Stimulated activated CD4-positive, alpha-beta T cell treated with anti-CD3 and anti-CD28 coated beads, Interleukin-12 subunit alpha, Interleukin-12 subunit beta, amount 100 ng/mL, for 24 hours (primary cell): ENCODE measurements at places on chromosomes 6 and 20.

GRCh38 chr6:145723646-145724045, 11.7 kb downstream of the EPM2A start:
- no peak for DNase-seq

- no peak for DNase-seq
Measured at GRCh38 chr20:2759143-2759542, 41.3 kb downstream of the CPXM1 start.

DNA sequence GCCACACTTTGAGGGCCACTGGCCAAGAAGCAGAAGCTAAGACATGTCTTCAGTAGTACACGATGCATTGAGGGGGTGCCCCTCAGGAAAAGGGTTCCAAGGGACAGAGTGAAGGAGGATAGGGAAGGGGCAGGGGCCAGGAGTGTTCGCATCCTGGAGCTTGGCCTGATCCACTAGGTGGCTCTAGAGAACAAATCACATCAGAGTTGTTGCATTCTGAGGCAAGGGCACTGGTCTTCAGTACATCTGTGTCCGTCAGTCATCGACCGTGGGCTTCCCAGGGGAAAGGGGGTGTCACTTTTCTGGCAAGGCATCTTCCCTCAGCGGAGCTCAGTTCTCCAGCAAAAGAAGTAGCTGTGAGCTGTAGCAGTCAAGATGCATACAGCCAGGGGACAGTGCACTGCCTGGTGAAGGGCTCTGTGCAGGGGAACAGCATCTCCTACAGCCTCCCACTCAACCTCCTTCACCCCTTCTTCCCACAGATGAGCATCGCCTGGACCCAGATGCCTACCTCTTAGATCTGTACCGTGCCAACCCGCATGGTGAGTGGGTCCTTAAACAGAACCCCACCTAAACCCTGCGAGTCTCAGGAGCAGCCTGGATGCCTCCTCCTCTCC, 47.8 kb downstream of the ARHGAP40 start:
- no peak for DNase-seq

DNA sequence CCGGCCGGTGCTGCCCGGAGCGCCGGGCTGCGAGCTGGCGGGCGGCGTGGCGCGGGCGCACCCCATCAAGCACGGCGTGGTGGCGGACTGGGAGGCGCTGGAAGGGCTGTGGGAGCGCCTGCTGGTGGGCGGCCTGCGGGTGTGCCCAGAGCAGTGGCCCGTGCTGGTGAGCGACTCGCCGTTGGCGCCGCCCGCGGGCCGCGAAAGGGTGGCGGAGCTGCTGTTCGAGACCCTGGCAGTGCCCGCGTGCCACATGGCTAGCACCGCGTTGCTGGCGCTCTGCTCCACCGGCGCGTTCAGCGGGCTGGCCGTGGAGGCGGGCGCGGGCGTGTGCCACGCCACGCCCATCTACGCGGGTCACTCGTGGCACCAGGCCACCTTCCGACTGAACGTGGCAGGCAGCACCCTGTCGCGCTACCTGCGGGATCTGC, 517 bp downstream of the ACTL10 start:
- no peak for DNase-seq

DNA sequence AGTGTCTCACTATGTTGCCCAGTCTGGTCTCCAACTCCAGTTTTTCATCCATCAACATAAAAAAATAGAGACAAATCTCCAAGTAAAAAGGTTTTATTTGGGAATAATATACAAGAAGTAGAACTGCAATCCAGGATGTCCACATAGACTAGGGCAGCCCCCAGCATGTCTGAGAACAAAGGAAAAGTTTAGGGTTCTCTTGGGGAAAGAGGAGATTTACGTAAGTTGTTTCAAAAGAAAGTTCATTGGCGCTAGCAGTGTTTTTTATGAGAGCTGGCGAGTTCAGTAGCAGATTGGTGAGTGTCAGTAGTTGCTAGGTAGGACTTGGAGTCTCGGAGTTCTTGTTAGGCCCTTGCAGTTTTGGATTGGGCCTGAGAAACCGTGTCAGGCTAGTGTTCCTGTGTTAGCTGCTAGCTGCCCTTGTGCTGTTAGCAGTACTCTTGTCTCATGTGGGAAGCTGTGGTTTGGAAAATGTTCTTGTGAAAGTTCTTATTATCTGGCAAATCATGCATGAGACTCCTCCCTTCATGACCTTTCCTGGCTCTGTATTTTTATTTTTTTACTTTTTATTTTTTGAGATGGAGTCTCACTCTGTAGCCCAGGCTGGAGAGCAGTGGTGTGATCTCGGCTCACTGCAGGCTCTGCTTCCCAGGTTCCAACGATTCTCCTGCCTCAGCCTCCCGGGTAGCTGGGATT, 24.7 kb downstream of the TTLL9 start:
- DNase-seq: no peak

DNA sequence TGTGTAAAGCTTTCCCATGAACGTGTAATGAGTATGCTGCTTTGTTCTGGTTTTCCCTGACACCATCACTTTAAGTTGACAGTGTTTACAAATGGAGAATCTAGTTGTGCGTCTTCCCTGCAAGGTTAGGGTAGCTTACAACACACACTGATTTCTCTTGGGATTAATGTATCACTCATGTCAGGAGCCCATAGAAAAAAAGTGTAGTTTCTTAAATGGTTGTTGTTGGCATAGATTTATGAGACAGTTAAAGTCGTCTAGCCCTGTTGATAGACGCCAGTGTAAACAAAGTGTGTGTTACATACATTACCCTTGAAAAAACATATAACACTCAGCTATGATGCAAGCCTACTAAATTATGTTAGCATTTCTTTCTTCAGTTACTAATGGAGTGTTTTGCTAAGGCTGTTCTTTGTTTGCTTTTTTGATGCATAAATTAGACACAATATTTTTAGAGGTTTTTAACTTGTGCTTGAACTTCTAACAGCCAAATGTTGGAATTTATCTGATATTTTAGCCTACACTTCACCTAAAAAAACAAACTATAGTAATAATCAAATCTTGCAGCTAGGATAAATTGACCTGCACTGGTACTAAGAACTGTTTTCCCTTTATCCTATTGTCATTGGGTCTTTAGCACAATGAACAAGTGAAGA, 88.6 kb downstream of the RNF217 start:
- no peak for DNase-seq

GRCh38 chr20:50862546-50862945, 67.7 kb downstream of the BCAS4 start:
- no peak for DNase-seq

- no peak for DNase-seq
Measured at GRCh38 chr20:59110607-59111006, 53.0 kb upstream of the ZNF831 start.

DNA sequence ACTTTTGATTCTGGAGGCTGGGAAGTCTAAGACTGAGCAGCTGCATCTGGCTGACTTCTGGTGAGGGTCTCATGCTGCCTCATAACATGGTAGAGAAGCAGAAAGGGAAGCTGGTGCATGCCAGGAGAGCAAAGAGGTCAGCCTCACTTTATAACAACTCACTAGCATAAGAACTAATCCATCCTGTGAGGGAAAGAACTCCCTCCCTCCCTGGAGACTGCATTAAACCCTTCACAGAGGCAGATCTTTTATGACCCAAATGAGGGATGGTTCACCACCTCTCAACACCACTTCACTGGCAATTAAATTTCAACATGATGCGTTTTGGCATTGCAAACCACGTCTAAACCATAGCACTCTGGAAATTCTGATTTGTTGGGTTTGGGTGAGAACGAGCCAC, 33.9 kb downstream of the STXBP5 start:
- DNase-seq: no peak

- no peak for DNase-seq
Measured at GRCh38 chr6:20332441-20333006, 69.2 kb upstream of the E2F3 start.

DNA sequence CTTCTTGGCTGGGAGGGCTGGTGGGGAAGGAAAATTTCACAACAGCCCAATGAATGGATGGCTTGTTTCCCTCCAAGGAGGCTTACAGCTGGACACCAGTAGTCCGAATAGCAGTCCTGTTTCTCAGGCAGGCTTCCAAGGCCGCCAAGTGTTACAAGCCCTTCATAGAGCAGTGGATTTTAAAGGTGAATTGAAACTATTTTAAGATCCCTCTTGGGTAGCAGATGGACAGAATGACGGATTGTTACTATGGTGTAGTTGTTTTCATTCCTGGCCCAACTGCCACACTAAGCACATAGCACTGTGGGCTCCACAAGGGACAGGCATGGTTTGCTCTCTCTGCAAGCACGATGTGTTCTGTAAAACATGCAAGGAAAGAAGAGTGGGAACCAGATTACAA, 203.3 kb upstream of the TAB2 start:
- DNase-seq: no peak
